ENCODE measurements at places on chromosomes 13 and 19.
A peak's percentile ranks its signal among the peaks of the same experiment; 100 is the strongest.

- no peak for DNase-seq
Measured at GRCh38 chr19:17687141-17687856, 855 bp downstream of the UNC13A start.

GRCh38 chr19:46932346-46932745 is 71.5 kb downstream of the ARHGAP35 start:
- no peak for DNase-seq

DNA sequence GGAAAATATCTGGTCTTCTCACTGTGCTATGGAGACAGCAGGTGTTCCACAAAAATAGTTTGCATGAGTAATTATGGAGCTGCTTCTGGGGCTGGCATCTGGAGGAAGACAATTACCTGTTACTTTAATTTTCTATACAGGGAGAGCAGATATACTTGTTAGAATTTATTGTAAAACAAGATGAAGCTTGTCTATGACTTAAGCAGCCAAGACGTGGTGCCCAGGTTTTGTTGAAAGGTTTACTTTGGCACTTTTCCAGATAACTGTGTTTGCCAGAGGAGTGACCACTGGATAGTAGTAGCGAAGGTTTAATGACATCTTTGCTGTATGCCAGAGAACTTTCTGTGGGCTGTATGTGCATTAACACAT is 134.5 kb upstream of the KL start:
- no peak for DNase-seq

- DNase-seq, result no peak
Measured at GRCh38 chr19:14383661-14384555, 2.7 kb downstream of the ADGRE5 start.

DNA sequence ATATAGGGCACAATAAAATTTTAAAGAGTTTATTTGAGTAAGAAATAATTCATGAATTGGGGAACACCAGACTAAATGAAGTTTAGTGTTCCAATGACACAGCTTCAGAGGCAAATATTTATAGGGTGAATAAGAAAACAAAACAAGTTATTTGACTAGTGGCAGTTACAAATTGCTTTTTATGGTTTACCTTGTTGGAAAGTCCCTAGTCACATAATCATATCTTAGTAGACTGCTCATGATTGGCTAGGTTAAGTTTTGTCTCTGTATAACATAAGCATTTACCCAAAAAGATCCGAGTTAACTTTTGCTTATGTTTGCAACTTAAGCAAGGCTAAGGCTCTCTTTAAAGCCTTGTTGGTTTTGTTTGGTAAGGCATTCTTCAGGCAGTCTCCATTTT is 224.7 kb upstream of the MIR17HG start:
- no peak for DNase-seq

DNA sequence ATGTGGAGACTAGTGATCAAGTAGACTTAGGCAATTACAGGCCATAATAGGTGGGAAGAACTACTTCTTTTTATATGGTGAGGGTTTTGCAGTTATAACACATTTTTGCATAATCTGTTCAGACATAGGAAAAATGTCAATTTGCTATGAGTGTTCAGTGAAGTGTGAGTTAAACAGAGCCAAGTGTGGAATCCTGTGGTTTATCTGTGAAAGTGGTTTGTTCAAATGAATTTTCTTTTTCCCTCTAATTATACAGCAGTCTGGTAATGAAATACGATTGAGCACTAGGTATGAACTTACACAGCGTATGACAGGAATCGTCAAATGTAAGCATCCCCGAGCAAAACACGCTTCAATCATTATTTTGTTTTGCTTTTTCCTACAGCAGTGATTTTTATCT is 178.3 kb downstream of the STK24 start:
- no peak for DNase-seq

DNA sequence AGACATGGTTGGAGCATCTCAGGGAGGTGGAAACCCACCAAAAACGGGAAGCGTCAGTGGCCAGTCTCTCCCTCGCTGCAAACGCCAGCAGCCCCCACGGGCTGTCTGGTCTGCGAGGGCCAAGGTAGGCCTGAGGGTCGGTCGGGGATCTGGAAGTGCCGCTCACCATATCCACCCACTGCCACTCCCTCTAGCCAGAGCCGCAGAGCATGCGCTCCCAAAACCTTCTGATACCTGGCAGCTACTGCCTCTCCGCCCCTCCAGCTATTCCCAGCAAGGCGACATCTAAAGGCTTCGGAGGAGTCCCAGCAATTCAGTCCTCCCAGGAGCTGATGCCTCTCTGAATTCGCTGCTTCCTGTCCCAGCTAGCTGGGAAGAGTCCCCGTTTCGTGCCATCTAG is 4.4 kb upstream of the FKRP start:
- no peak for DNase-seq

- no peak for DNase-seq
Measured at GRCh38 chr13:95814495-95814894, 137.6 kb downstream of the DNAJC3 start.

- no peak for DNase-seq
Measured at GRCh38 chr19:4075373-4075772, 8.7 kb upstream of the ZBTB7A start.

DNA sequence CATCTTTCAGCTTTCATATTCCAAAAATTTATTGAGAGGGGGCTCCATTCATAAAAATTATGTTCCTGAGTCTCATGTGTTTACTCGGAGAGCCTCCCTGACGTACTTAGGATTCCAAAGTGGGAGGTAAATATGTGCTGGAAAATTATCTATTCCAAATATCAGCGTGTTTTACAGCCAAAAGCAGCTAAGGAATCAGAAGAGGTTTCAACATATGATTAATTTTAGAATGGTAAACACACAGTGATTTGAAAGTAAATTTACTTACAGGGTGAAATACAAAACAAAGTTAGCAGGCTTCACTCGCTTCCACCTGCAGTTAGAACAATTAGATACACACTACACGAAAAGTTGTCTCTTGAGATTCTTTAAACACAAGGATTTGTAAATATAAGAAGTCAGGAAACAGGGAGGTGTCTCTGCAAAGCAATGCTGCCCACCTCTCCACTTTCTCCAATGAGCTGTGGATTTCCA is 313.8 kb upstream of the NBEA start:
- no peak for DNase-seq

- DNase-seq, result no peak
Measured at GRCh38 chr13:95950103-95950502, 103.1 kb downstream of the UGGT2 start.

DNA sequence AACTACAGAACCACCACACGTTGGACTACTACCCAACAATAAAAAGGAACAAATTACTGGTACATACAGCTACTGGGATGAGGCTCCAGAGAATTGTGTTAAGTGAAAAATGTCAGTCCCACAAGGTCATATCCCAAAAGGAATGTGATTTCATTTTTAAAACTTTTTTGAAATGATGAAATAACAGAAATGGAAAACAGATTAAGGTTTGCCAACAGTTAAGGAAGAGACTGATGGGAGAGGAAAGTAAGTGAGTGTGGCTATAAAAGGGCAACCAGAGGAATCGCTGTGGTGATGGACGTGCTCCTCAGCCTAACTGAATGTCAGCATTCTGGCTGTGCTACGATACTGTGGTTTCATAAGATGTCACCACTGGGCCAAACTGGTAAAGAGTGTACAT is 512.8 kb downstream of the UQCRFS1 start:
- DNase-seq, result no peak

- no peak for DNase-seq
Measured at GRCh38 chr19:46603752-46604231, 2.7 kb downstream of the CALM3 start.

DNA sequence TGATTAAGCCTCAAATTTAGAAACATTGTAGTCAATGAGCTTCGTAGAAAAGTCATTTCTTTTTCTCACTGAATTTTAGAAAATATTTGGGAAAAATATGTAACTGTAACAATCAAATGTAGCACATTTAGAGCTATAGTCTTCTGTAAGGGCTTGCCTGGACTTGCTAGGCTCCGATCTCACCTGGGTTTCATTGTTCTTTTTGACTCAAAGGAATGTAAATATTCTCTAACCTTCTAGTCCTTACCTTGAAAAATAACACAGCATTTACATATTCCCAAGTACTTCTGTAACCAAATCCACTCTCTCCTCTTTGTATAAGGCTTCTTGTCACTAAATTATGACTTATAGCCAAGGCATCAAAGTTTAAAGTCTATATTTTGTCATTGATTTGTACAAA is 2.9 kb upstream of the UFM1 start:
- no peak for DNase-seq

DNA sequence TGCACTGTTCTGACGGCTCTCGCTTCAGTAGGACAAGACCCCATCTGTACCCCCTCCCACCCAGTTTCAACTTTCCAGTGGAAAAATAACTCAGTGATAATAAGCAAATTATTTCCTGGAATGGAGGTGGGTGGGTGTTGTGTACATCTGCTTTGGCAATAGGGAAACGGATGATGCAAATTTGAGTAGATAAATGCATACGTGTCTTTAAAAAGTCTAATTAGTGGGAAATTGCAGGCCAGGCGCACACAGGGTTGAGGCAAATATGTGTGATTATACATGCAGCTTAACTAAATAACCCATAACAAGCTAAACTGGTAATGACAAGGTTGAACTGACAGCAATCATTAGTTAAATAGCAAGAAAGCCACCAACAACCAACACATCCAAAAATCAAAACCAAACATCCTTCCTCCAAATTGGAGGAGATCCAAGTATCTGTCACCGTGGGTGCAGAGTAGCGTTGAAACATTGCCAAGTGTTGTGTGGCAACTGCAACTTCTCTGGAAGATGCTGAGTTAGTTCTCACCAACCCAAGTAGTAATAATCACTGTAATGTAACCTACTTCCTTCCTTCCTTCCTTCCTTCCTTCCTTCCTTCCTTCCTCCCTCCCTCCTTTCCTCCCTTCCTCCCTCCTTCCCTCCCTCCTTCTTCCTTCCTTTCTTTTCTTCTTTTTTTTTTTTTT is 54.6 kb downstream of the TRPM4 start:
- no peak for DNase-seq

DNA sequence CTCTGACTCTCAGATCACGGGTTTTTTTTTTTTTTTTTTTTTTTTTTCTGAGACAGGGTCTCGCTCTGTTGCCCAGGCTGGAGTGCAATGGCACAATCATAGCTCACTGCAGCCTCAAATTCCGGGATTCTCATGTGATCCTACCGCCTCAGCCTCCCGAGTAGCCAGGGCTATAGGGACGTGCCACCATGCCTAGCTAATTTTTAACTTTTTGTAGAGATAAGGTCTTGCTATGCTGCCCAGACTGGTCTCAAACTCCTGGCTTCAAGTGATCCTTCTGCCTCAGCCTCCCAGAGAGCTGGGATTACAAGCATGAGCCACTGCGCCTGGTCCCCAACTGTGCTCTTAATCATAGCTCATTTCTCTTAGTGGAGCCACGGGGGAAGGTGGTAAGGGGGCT is 4.6 kb upstream of the GRAMD1A start:
- DNase-seq, result no peak

- DNase-seq, result no peak
Measured at GRCh38 chr19:55474269-55475265, 1.9 kb upstream of the ZNF628 start.

DNA sequence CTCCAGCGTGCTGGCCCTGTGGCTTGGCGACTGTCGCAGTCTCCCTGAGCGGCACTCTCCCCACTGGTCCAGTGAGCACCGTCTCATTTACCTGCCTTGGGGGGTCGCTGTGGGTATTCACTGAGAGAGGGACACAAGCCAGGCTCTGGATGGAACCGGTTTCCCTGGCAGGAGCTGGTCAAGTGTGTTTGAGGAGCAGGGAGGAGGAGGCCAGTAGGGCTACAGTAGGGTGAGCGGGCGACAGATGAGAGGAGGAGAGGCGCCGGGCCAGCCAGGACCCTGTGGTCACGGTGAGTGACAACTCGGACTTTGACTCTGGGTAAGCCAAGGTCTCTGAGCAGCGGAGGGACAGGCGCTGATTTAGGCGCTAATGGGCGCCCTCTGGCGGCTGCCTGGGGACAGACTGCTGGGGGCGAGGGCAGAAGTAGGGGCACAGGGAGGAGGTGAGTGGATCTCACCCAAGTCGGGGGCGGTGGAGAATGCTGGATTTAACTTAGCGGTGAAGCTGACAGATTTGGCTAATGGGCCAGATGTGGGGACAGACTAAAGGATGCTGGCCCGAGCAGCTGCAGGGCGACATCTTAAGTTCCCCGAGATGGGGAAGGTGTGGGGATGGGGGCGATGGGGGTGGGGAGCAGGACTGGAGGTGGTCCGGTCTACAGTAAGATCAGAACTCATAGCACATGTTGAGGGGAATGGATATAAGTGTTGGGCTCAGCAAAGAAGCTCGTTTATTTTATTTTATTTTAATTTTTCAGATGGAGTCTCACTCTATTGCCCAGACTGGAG is 4.7 kb upstream of the PRMT1 start:
- DNase-seq, result peak; percentile 55

GRCh38 chr19:45045671-45046353 is 7.0 kb downstream of the CLASRP start:
- no peak for DNase-seq

DNA sequence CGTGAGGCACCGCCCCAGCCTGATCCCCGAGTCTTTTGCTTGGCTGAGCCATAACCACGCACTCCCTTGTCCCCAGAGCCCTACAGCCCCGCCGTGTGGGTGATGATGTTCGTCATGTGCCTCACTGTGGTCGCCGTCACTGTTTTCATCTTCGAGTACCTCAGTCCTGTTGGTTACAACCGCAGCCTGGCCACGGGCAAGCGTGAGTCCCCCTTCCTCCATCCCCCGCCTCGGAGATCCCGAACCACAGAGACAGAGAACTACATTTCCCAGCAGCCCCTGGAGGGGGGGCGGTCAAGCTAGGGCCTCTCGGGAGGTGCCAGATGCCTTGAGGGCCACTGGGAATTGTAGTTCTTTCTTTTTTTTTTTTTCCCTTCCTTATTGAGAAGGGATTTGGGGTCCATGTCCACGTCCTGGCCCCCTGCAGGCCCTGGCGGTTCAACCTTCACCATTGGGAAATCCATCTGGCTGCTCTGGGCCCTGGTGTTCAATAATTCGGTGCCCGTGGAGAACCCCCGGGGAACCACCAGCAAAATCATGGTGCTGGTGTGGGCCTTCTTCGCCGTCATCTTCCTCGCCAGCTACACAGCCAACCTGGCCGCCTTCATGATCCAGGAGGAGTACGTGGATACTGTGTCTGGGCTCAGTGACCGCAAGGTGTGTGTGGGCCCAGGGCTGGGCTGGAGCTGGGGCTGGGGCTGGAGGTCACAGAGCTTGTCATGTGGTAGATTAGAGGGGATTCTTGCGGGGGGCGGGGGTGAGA is 25.9 kb downstream of the GRIN2D start:
- peak; percentile 68 for DNase-seq

- DNase-seq, result no peak
Measured at GRCh38 chr13:45830121-45830520, 21.4 kb downstream of the SIAH3 start.

GRCh38 chr13:93230261-93230855 is 3.8 kb downstream of the GPC6 start:
- no peak for DNase-seq

DNA sequence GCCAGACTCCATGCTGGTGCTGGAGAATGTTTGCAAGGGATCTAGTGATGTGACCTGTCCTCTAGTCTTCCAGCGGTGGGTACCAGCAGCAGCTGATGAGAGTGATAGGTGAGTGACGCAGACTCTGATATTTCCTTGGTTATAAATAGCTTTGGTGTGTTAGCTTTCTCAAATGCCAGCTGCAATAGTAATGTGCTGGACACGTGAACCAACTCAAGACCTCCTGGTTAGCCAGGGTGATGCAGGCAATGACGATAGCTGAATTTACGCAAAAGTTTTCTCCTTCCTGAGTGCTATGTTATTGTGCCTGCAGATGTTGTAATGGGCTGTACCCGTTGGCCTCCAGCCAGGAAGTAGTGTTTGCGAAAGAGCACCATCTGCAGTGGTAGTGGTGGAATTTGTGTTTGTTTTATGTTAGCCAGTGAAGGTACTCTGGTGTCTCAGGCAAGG is 129.5 kb downstream of the CYSLTR2 start:
- DNase-seq, result no peak
